NCI-H1417 (cell line): ENCODE measurements at places on chromosomes 5 and 9.

DNA sequence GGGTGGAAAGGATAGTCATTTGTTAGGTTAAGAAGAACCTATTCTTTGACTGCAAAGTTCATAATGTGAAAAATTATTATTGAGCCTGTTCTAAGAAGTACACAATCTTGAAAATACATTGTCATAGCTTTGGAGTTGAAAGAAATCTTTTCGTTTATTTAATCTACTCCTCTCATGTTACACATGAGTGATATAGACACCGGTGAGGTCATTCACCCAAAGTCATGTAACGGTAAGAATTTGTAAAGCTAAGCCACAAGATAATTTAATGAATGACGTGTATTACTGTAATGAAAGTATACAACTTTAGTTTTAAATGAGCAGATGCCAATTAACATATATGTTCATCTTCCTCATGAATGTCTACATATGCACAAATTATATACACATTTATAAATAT lies 284.1 kb upstream of the PDE4D start:
- DNase-seq: no peak

DNA sequence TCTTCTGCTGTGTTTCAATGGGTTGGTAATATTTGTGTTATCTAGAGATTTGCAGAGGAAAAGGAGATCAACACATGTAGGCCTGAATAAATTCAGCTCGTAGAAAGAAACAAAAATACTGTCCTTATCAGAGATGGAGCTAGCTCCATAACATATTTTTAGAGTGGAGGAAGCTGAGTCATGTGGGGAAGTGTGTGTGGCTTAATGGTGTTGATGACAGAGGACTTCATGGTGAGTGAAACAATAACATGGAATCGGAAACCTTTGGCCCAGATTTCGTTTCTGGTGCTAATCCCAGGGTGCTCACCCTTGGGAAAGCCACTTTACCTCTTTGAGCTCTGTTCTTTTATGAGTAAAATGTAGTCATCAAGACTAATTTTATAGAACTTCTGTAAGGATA lies 825.0 kb downstream of the TLR4 start:
- DNase-seq: no peak

DNA sequence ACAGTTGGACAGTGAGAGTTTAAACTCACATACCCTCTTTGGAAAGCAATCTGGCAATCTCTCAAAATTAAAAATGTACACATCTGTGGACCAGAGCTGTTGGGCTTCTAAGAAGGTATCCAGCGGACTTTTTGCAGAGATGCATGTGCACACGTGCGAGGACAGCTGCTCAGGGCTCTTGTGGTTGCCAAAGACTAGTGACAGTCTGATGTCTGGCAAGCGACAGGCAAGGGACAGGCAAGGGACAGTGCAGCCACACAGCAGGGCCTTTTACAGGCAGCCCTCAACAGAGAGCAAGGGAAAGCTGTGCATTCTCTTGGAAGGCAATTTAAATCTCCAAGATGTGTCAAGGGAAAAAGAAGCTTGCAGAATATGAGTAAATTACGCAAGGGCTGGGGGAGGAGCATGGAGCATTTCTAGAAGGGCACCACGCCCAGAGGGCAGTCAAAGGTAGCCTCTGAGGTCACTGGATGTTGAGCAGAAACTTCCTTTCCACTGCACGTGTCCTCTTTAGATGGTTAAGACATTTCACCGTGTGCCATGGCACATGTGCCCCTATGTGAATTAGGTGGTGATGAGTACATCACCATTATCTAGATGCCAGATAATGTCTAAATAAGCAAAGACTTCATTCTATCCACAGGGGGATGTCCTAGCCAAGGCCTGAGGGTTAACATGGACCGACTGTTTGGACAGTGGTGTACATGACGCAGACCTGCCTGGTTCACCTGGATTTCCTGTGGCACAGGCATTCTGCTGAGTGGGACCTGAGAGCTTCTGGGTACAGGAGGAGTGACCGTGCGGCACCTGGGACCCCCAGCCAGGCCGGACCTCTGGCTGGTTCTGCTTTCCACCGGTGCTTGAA lies 9.1 kb downstream of the GFPT2 start:
- DNase-seq: no peak

- DNase-seq: no peak
Observed at GRCh38 chr9:131728961-131729360, 10.9 kb downstream of the RAPGEF1 start.

- DNase-seq: no peak
Observed at GRCh38 chr5:94463739-94464138, 154.7 kb downstream of the KIAA0825 start.
